ENCODE measurements at places on chromosomes 3 and 15.

GRCh38 chr3:23894254-23895061 lies 22.3 kb downstream of the NKIRAS1 start:
- no peak for DNase-seq

GRCh38 chr3:25855266-25855784 lies 65.4 kb downstream of the OXSM start:
- no peak for DNase-seq

- no peak for DNase-seq
These were observed 13.3 kb upstream of the TNFSF10 start for GRCh38 chr3:172536505-172536904.

- DNase-seq = no peak
These were observed 882.2 kb downstream of the NTRK3 start for GRCh38 chr15:87374339-87374738.

DNA sequence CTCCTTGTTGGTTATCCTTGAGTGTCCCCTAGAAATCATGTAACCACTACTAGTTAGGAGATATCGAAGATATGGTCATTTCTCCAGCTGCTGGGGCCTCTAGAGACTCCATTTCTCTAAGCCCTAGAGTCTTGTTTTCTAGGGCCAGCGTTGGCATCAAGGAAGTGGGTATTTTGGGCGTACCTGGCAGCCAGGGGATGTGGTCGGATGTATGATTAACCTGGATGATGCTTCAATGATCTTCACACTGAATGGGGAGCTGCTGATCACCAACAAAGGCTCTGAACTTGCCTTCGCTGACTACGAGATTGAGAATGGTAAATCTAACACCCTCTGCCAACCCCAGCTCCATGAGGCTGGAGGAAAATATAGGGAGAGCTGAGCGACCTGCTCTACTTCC lies 325.5 kb downstream of the RYR3 start:
- no peak for DNase-seq
